ENCODE measurements at places on chromosomes 2 and 18.
A peak's percentile ranks its signal among the peaks of the same experiment; 100 is the strongest.

DNA sequence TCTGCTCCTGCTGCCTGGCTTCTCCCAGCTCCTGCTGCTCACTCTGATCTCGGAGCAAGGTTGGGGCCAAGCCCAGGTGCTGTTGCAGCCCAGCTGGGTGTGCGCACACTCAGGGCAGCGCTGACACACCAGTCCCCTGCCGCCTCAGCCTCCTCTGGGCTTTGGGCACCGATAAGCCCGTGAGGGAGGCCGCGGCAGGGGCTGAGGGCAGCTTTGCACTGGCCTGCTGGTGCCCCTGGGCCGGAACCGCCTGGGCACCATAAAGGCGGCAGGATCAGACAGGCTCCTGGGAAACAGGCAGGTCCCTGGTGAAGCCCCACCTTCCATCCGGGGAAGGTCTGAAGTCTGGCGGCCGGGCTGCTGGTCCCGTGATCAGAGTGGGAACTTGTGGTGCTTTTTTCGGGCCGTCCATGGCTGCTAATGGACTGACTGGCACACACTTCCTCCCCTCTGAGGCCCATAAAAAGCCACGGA, 14.1 kb upstream of the EML6 start:
- DNase-seq = no peak

DNA sequence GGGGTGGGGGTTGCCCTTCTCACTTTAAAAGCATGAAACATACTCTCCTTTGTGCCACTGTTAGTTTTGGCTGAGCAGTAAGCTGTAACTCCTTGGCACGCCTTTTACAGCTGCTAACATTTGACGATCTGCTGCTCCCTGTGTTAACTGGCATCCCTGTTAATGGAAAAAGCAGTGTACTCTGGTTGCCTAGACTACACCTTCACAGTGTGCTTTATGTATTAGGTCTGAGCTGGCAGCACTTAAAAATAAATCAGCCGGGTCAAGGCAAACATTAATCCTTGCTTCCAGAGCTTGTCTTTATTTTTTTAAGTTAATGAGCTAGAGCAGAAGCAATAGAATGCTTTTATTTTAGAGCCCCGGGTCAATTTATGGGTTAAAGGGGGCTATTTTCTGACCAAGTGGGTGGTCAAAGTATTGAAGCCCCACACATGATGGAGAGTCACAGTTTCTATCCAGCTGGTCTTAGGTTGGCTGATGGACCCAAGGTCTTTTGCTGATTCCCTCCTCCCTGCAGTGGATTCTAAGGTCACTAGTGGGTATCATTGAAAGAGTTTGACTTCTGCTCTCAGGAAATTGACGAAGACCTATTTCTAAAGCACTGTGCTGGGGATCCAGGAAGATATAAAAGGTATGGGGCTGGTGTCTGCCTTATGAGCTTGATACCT, 54.5 kb downstream of the CFAP221 start:
- DNase-seq = no peak

- no peak for DNase-seq
These were observed 62.1 kb upstream of the NOSTRIN start for GRCh38 chr2:168740360-168740759.

GRCh38 chr18:51727780-51728179, 530.3 kb upstream of the MEX3C start:
- no peak for DNase-seq

DNA sequence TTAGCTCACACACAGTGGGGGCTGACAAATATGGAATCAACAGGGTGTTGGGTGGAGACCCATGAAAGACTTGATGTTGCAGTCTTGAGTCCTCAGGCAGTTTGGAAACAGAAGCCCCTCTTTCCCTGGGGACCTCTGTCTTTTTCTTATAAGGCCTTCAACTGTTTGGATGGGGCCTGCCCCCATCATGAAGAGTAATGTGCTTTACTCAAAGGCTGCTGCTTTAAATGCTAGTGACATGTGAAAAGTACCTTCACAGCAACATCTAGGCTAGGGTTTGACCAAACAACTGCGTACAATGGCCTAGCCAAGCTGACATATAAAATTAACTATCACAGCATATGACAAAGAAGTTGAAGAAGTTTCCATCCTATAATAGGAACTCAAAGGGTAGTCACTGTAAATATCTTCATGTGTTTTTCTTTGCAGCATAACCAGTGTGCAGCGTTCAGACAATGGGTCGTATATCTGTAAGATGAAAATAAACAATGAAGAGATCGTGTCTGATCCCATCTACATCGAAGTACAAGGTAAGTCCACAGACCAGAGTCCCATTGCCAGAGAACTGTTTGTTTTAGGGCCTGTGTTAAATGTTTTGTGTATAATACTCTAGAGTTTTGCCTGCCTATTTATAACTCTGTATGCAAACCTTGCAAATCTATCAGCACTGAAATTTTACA, 46.3 kb downstream of the MERTK start:
- no peak for DNase-seq

GRCh38 chr2:182090486-182090885, 104.8 kb downstream of the PPP1R1C start:
- no peak for DNase-seq

DNA sequence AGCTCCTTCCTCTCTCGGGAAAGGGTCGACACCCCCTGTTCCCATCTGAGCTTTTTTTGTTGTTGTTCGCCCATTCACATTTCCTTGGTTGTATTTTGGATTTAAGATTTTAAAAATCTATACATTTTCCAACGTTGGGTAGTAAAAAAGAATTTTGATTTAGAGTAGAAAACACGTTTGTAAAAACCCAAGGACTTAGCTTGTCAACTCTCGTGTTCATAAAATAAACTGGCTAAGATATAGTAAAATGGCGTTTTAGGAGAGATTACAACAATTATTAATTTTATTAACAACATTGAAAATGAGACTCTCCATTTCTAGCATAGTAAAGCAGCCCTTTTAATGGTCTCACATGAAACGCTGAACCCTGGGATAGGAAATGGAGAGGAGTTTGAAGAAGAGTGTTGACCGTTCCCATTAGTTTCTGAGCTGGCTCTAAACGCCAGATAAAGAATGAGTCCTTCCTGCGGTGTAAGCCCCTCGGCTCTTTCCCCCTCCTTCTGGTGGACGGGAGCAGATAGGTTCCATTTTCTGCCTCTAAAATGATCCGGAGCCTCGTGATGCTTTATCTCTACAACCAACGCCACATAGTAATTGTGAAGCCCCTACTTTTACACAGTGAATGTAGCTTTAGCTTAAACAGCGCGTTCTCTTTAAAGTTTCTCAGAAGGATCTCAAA, 24.0 kb upstream of the ZNF516 start:
- no peak for DNase-seq

DNA sequence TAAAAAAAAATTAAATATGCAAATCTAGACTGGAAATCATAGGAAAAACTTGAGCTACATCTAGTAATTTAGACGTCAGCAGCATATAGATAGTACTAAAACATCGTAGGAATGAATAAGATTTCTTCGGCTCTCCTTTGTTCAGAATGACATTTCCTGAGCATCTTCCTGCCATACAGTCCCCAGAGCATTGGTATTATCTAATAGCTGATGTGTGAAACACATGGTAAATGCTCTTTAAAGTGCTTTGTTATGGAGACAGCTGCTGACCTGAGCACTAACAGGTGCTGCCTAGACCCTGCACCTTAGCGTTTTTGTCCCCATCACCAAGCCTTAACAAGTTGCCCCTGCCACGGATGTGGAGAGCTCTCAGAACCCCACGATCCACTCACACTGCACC, 692.3 kb upstream of the PIK3C3 start:
- DNase-seq = no peak

- peak; percentile 74 for DNase-seq
These were observed 22.4 kb upstream of the CD28 start for GRCh38 chr2:203683932-203684556.

GRCh38 chr18:73893880-73894279, 253.8 kb downstream of the FBXO15 start:
- no peak for DNase-seq

GRCh38 chr2:68909793-68910674, 38.8 kb upstream of the BMP10 start:
- peak; percentile 86 for DNase-seq

GRCh38 chr2:173572848-173573247, 218.2 kb downstream of the CDCA7 start:
- DNase-seq = no peak

DNA sequence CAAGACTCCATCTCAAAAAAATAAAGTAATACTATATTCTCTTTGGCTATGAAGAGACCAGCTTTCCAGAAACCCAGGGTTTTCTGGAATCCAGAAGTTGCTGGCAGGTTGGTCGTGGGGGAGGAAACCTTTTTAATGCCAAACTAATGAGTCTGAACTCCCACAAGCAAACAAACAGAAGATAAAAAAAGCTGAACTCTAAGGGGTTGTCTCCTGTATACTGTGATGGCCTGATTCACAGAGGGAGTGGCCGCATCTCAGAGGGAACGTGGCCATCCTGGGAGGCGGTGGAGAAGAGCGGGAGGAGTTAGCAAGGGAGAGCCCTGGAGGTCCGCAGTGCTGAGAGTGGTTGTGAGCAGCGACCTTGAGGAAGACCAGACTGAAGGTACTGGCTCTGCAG, 36.1 kb downstream of the LIMS1 start:
- DNase-seq = no peak

GRCh38 chr2:6159606-6160005, 467.4 kb downstream of the SOX11 start:
- no peak for DNase-seq

DNA sequence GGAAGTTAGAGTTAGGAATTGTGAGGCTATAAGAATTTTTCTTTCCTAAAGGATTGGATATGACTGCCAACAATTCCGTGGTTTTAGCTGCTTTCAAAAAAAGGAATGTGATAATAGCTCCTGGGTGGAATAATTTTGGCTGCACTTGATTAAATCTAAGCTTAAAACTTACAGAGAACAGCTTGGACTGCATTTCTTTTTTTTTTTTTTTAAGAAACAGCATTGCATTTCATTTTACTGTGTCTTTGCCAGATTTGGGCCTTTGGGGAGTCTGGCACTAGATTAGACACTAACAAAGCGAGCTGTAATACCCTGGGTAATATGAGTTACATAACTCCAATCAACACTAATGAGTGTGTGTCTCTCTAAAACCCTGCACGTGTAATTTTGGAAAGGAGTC, 37.8 kb upstream of the ZNF397 start:
- DNase-seq = no peak

GRCh38 chr18:31954349-31954748, 11.4 kb upstream of the TRAPPC8 start:
- no peak for DNase-seq

DNA sequence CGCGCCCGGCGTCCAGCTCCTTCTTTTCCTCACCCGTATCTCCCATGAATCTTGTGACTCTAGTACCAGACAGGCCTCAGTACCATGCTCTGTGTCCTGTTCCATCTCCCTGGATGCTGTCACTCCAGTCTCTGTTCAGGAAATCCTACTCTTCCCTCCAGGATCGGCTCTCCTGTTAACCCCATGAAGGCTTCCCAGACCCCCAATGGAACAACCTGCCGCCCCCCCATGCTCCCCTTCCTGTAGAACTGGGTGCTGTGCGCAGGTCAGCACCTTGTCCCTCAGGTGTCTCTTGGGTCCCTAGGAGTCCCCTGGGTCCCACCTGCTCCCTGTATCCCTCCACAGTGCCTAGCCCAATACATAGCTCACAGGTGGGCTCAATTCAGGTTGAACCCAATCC, 41.3 kb downstream of the MYCN start:
- DNase-seq = no peak

DNA sequence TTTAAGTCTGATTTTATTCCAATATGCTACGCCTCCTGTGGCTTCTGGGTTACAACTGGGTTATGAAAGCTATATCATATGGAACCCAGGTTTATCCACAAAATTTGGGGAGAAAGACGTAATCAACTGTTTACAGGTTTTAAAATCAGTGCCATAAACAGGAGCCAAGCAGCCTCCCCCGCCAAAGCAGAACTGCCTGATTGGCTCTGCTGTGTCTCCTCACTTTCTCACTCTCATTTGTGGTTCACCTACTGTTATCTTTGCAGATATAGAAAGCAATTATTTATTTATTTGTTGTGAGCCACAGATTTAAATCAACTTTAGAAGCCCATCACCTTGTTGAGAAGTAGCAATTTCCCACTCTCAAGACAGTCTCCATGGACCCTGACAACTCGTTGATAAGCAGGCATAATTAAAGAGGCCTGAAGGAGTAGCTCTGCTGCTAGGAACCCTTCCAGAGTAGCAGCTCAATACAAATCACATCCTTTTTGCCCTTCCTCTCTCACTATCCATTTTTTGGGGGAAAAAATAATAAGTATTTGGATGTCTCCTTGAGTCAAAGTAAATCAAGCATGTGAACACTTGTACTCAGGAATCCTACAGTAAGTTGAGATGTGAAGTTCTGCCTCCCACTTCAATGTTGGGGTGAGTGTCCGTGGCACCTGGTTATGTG, 191.0 kb upstream of the CCDC150 start:
- DNase-seq = no peak

DNA sequence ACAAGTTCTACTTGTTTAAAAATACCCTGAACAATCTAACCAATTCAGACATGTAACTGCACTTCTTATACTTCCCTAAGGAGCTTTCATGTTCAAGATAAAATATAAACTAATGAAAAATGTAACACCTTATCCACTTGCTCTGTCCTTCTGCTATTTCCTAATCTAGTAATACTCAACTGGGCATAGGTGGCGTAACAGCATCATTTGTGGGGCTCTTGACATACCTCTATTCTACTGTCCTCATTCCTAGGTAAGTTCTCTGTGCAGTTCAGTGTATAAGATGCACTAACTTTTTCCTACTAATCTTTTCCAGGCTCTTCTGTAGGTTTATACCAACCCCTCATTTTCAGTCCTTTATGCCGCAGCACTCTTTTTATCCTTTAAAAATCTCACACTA, 36.7 kb downstream of the PRKD3 start:
- no peak for DNase-seq

GRCh38 chr2:99939135-99939534, 203.3 kb downstream of the AFF3 start:
- DNase-seq = no peak

GRCh38 chr2:144559242-144559641, 39.3 kb upstream of the ZEB2 start:
- DNase-seq = no peak

GRCh38 chr18:50338122-50338521, 36.7 kb upstream of the SKA1 start:
- DNase-seq = no peak

GRCh38 chr2:73370348-73370747, 15.3 kb upstream of the ALMS1 start:
- DNase-seq = no peak

DNA sequence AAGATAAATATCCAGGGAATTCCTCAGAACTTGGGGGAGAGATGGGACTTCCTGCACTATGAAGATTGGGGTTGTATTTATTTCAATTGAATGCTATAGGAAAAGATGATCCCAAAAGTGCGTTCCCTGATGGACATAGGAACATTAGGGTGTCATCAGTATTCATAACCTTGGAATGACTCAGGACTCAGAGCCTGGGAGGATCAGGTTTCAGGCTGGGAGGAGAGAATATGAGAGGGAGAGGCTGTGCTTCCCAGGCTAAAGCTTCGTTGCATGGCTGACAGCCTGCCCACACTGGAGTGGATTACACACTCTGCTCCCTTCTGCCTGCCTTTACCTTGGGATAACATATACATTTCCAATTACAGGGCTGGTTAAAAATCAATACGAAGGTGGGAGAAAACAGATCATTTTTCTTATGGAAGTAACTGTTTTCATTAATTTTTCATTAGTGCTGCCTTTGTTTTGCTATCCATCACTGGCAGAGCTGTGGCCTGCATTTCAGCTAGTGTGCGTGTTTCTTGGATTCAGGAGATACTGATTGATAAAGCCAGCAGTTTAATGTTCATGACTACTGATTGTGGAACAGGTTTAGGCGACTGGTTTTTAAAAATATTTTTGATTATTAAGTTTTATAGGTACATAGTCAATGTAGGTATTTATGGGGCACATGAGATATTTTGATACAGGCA, 118.7 kb downstream of the KCTD1 start:
- DNase-seq = no peak

Data from ascending aorta (tissue), 2 donors.